ENCODE measurements at places on chromosomes 13 and 19.

- H3K27ac ChIP-seq: no peak overlapping the region
- no peak overlapping the region for H3K4me3 ChIP-seq
- H3K36me3 ChIP-seq: no peaks in the 10 kb centered on the region
- no peaks in the 10 kb centered on the region for H3K4me1 ChIP-seq
- H3K27me3 ChIP-seq: no peaks in the 10 kb centered on the region
These were observed 765.2 kb upstream of the GPC6 start for GRCh38 chr13:92461402-92461801.

- H3K4me1 ChIP-seq: no peaks in the 10 kb centered on the region
- no peak overlapping the region for H3K4me3 ChIP-seq
- peak; percentile 60 for DNase-seq
- H3K36me3 ChIP-seq: peaks cover 66% of the 10 kb centered on the region
These were observed 13.8 kb upstream of the EHD2 start for GRCh38 chr19:47699360-47699917.

GRCh38 chr19:55440411-55441105 lies 2.5 kb downstream of the SHISA7 start:
- no peak overlapping the region for H3K4me3 ChIP-seq
- peaks cover 51% of the 10 kb centered on the region for H3K27me3 ChIP-seq
- H3K27ac ChIP-seq: no peak overlapping the region
- no peak for DNase-seq

DNA sequence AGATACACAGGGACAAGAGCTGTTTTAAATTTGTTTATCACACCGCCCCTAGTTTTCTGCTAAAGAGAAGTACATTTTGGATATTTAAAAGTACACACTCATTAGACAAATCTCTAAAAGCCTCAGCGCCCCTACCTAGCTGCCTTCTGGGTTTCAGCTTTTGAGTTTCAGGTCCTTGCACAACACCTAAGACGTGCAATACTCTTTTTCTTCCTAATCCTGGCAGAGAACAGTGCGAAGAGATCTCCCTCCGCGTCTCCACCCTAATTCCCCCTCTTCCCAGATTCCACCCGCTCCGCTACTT lies 421 bp upstream of the KLF5 start:
- no peaks in the 10 kb centered on the region for H3K27me3 ChIP-seq
- H3K4me3 ChIP-seq: no peak overlapping the region
- H3K27ac ChIP-seq: no peak overlapping the region
- peaks cover 10% of the 10 kb centered on the region for H3K36me3 ChIP-seq
- DNase-seq: no peak

DNA sequence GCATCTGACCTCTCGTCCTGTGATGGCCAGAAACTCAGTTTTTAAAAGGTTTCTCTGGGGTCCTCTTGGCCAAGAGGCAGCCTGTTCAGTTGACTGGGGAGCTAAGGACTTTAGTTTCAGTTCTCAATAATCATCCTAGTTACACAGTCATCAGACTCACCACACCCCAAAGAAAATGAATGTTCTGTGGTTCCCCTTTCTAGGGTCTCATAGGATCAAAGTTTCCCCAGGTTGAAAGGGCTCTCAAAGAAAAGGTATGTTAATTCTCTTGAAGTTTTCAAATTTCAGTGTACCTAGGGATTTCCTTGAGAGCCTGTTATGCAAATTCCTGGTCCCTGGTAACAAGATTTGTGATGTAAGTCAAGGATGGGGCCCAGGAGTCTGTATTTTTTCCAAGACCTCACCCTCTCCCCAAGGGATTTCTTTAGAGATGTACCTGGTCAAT lies 94.9 kb downstream of the FAM216B start:
- peak; percentile 10 for DNase-seq
- no peak overlapping the region for H3K27ac ChIP-seq
- H3K4me3 ChIP-seq: no peak overlapping the region

DNA sequence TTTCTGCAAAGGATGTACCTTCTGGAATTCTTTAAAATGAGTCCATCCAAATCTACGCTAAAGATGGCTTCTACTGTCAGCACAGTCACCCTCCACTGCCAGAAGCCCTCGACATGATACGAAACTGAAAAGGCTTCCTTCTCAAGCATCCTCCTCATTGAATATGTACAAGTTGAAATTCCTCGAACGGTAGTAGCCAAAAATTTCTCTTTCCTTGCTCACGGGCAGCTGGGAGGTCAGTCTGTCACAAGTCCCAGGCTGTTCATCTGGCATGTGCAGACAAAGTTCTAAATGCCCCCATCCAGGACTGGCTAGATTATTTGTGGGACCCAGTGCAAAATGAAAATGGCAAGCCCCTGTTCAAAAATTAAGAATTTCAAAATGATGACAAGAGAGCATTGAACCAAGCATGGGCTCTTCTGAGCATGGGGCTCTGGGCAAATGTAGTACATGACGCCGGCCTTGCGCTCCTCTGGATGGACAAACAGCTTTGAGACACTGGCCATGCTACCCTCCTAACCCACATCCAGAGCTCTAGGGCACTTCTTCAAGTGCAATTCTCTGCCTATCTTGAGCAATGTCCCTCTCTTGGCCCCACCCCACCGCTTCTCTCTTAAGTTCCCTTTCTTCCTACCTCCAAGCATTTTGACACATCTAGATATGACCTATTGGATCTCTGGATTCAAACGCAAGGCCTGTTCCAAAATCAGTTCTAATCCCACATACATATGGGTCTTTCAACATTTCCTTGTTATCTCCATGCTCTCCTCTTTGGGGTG lies 78.9 kb upstream of the FLT1 start:
- no peaks in the 10 kb centered on the region for H3K36me3 ChIP-seq
- H3K4me1 ChIP-seq: no peaks in the 10 kb centered on the region
- H3K27me3 ChIP-seq: no peaks in the 10 kb centered on the region
- H3K4me3 ChIP-seq: no peak overlapping the region
- peak; percentile 79 for DNase-seq
- H3K27ac ChIP-seq: no peak overlapping the region

DNA sequence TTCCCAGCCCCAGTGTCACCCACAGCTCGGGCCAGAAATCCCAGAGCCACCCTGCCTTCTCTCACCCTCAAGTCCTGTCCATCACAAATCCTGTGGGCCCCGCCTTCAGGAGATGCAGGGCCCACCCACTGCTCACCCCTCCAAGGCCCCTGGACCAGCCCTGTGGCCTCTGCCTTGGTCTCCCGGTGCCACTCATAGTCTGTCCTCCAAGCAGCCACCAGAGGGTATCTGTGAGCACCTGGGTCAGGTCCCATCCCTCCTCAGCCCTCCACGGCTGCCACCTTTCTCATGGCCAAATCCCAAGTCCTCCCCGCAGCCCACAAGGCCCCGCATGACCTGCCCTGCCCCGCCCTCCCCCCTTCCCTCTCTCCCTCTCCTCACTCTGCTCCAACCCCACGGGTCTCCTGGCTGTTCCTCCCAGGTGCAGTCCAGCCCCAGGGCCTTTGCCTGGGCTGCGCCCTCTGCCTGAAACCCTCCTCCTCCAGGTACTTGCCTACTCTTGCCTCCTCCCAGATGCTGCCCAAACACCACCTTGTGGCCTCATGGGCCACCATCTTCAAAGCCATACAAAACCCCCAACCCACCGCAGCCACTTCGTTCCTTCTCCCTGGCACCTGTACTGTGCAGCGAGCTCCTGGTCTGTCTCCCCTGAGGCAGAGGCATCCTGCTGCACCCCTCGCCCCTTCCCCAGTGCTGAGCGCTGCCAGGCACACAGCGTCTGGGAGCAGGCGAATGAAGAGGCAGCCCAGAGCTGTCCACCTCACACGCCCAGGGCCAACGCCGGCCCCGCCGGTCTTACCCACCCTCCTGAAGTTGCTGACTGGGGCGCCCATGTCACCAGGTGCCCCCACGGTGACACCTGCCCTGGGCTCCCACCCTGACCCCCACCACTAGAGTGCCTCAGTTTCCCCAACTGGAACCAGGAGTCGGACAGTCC lies 13.2 kb upstream of the UQCR11 start:
- H3K4me3 ChIP-seq: no peak overlapping the region
- peak; percentile 72 for DNase-seq
- no peak overlapping the region for H3K27ac ChIP-seq
- peaks cover 88% of the 10 kb centered on the region for H3K36me3 ChIP-seq
- no peaks in the 10 kb centered on the region for H3K4me1 ChIP-seq

DNA sequence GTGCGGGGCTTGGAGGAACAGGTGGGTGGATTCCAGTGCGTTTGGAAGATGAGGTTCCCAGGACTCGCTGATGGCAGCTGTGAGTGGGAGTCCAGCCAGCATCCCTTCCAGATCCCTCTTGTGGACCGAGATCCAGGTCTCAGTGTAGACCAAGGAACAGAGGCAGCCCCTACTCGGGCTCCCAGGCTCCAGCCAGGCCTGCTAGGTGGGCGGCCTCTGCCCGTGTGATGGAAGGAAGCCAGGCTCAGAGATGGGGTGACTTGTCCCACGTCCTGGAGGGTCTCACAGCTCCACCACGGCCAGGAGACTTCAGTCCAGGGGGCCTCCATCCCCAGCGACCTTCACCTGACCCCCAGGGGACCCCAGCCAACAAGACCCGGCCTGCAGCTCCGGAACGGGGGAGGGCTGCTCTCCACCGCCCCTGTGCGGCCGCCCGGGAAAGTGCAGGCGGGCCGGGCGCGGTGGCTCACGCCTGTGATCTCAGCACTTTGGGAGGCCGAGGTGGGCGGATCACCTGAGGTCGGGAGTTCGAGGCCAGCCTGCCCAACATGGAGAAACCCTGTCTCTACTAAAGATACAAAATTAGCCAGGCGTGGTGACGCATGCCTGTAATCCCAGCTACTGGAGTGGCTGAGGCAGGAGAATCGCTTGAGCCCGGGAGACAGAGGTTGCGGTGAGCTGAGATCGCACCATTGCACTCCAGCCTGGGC lies 729 bp upstream of the MADCAM1 start:
- H3K4me1 ChIP-seq: peaks cover 2% of the 10 kb centered on the region
- peaks cover 30% of the 10 kb centered on the region for H3K27me3 ChIP-seq
- H3K36me3 ChIP-seq: no peaks in the 10 kb centered on the region
- no peak overlapping the region for H3K4me3 ChIP-seq
- peak; percentile 14 for DNase-seq

DNA sequence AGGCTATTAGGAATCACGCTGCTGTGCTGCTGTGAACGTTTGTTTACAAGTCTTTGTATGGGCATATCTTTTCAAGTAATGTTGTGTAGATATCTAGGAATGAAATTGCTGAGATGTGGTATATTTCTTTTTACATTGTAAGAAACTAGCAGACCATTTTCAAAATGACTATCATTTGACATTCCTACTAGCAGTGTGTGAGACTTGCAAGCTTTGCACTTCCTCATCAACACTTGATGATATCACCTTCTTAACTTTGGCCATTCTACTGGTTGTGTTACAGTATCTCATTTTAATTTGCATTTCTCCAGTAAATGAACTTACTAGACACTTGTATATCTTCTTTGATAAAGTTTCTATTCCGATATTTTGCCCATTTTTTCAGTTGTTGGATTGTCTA lies 12.1 kb downstream of the METTL21C start:
- H3K27me3 ChIP-seq: no peaks in the 10 kb centered on the region
- H3K4me3 ChIP-seq: no peak overlapping the region
- H3K4me1 ChIP-seq: no peaks in the 10 kb centered on the region

DNA sequence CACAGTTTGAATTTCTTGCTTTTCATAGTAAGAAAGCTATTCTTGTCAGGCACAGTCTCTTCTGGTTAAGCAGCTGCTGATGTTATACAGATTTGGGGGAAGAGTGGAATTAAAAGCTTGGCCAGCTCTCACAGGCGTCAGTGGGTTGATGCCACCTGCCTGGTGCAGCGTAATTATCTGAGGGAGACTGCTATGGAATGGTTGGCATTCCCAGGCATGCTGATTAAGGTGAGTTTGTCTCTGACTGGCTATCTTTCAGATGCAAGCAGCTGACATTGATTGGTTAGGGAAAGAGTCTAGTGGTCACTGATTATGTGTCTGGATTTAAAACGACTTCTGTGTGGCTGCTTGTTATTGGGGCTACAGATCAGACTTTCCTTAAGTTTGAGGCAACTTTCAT lies 948.4 kb downstream of the UQCRFS1 start:
- no peak for DNase-seq
- no peaks in the 10 kb centered on the region for H3K27me3 ChIP-seq
- H3K4me3 ChIP-seq: no peak overlapping the region
- no peaks in the 10 kb centered on the region for H3K4me1 ChIP-seq

DNA sequence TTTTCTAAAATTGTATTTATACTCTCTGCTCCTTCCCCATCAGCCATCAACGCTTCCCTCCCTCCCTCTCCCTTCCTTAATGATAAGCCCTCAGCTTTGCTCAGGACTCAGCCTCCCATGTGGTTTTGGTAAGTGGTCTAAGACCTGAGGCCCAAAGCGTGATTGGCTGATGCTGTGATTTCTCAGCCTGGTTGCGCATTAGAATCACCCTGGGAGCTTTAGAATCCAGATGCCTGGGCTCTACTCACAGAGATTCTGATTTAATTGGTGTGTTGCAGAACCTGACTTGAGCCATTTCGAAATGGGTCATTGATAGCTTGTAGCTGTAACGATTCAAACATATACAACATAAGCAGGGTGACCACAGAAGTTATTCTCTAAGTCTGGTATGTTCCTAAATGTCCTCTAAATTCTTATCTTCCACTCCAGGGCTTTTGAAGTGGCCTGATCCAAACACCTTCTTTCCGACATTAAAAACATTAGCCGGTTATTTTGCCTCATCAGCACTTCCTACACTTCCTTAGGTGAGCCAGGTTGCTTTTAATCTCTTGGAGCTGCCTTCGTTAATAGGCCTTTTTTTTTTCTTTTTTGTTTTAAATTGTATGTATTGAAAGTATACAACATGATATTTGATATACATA lies 60.6 kb downstream of the LRCH1 start:
- no peak for DNase-seq
- H3K36me3 ChIP-seq: no peaks in the 10 kb centered on the region
- peaks cover 19% of the 10 kb centered on the region for H3K4me1 ChIP-seq
- H3K4me3 ChIP-seq: no peak overlapping the region
- no peaks in the 10 kb centered on the region for H3K27me3 ChIP-seq

DNA sequence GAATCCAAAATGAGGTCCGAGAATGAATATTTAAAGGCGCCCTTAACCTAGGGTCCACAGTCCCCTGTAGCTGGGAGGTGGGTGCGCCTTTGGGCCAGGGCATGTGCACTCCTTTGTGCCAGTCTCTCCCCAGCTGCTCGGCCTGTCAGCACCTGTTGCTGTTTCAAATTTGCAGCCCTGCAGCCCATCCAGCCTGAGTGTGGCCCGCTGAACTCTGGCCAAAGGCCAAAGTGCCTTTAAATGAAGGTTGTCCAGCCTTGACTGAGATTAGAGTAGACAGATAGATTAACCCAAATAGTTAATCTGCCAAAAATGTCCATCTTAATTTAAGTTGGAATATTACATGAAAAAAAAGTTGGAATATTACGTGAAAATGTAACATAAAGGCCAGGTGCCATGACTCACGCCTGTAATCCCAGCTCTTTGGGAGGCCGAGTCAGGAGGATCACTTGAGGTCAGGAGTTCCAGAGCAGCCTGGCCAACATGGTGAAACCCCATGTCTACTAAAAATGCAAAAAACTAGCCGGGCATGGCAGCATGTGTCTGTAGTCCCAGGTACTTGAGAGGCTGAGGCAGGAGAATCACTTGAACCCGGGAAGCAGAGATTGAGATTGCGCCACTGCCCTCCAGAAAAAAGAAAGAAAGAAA lies 25.3 kb downstream of the TPT1 start:
- no peak overlapping the region for H3K27ac ChIP-seq
- H3K36me3 ChIP-seq: no peaks in the 10 kb centered on the region
- no peak overlapping the region for H3K4me3 ChIP-seq
- DNase-seq: peak; percentile 40
- no peaks in the 10 kb centered on the region for H3K27me3 ChIP-seq
- H3K4me1 ChIP-seq: no peaks in the 10 kb centered on the region

- peaks cover 16% of the 10 kb centered on the region for H3K4me1 ChIP-seq
- DNase-seq: no peak
- H3K27ac ChIP-seq: no peak overlapping the region
- H3K4me3 ChIP-seq: peak overlapping the region; percentile 25
These were observed 4.0 kb downstream of the AKT1S1 start for GRCh38 chr19:49873129-49873521.

All from trophoblast cell (in vitro differentiated cells and primary cell).